Activated CD4-positive, alpha-beta T cell treated with anti-CD3 and anti-CD28 coated beads, Interleukin-2, amount 10 ng/mL, durations not matched to agents 24 days and 14 days (primary cell): ENCODE measurements at places on chromosomes 16 and 17. TPM values are rescaled to one million over a fixed set of nuclear protein-coding genes. Genes with fewer than 3 reads are reported as not detected.

GRCh38 chr16:52800432-52800831 is 252.3 kb downstream of the CHD9NB start:
- no peaks in the 10 kb centered on the region for H3K36me3 ChIP-seq
- no peak overlapping the region for H3K27ac ChIP-seq
- no peaks in the 10 kb centered on the region for H3K27me3 ChIP-seq
- H3K4me1 ChIP-seq: no peaks in the 10 kb centered on the region

DNA sequence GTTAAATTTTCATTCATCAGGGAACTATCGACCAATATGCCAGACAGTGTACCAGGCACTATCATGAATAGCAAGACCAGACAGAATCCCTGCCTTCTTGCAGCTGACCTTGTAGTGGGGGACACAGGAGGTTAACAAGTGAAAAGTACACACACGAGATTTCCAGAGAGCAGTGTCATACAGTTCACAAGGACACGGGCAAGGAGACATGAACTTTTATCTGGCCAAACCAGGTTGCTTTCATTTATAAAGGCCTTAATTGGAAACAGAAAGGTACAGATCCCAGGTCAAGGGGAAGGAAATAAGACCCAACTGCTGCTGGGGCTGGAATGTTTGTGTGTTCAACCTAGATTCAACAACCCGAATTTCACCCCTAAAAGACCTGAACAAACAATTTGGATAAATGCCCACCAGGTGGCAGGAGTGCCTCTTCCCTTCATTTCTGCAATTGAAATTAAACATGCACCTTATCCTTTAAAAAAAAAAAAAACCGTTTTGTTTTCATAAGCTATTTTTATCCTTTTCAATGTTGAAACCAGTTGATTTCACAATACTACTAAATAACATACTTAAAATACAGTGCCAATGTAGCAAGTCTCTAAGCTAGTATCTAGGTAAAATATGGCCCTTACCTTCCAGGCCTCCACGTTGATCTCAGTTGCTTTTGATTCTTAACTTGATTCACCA is 65.9 kb downstream of the EMP2 start:
- peaks cover 5% of the 10 kb centered on the region for H3K27me3 ChIP-seq
- H3K4me3 ChIP-seq: no peak overlapping the region
- peak; percentile 83 for DNase-seq
- no peak overlapping the region for H3K27ac ChIP-seq
- peaks cover 11% of the 10 kb centered on the region for H3K4me1 ChIP-seq

DNA sequence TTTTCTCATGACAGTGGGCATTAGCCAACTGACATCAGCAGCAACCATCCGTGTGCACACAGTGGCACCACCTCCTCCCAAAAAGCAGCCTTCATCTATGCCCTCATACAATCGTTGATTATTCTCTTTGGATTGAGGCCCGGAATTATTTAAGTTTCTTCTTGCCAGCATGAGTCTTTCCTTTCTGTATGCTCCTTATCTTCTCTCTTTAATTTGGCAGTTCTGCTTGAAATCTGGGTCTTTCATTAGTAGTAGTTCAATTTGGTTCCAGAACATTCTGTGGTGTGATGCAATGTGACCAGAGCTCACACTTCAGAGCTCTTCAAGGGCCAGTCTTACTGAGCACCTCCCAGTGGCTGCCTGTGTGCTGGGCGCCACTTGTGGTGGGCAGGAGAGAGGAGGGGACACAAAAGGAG is 52.2 kb upstream of the STH start:
- H3K4me1 ChIP-seq: peaks cover 7% of the 10 kb centered on the region
- no peak overlapping the region for H3K4me3 ChIP-seq
- H3K27ac ChIP-seq: no peak overlapping the region

DNA sequence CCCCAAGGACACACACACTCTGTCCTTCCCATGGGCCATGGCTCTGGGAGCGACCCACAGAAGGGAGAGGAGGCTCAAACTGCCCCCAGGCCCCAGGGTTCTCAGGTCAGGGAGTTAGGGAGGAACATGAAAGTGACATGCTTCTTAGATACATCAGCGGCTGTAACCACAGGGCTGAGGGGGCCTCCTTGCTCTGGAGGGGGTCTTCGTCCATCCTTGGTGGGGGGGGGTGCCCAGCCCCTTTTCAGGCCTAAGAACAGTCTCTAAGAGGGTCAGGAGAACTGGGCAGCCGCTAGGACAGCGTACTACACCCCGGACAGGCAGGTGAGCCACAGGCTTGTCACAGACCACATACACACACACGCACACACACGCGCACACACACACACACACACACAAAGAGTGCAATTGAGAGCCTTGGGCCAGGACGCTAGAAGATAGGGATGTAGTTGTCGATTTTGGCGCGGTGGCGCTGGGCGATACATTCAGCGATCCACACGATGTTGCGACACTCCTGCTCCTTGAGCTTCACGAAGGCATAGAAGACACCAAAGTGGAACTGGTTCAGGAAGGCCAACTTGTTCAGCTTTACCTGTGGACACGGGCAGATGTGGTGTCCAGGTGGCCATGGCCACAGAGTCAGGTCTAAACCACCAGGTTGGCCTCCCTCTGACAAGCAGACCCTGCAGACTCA is 7.3 kb downstream of the HSD11B2 start:
- H3K4me3 ChIP-seq: no peak overlapping the region
- H3K4me1 ChIP-seq: peaks cover 2% of the 10 kb centered on the region
- peaks cover 3% of the 10 kb centered on the region for H3K27me3 ChIP-seq
- no peak overlapping the region for H3K27ac ChIP-seq

DNA sequence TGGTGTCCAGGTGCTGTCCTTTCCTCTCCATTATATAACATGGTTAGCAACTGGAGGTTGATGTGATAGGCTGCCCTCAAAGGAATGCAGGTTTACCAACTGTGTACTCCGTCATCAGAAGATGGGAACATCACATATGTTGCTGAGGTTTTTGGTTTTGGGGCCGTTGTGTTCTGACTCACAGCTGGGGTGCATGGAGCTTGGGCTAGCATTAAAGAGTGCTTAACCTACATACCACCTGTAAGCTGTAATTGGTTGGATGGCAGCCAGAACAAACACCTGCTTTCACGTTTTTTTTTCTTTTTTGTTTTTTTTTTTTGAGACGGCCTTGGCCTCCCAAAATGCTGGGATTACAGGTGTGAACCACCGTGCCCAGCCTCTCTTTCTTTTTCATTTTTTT is 20.9 kb downstream of the TMEM11 start:
- no peaks in the 10 kb centered on the region for H3K4me1 ChIP-seq
- H3K36me3 ChIP-seq: peaks cover 29% of the 10 kb centered on the region
- H3K4me3 ChIP-seq: no peak overlapping the region

DNA sequence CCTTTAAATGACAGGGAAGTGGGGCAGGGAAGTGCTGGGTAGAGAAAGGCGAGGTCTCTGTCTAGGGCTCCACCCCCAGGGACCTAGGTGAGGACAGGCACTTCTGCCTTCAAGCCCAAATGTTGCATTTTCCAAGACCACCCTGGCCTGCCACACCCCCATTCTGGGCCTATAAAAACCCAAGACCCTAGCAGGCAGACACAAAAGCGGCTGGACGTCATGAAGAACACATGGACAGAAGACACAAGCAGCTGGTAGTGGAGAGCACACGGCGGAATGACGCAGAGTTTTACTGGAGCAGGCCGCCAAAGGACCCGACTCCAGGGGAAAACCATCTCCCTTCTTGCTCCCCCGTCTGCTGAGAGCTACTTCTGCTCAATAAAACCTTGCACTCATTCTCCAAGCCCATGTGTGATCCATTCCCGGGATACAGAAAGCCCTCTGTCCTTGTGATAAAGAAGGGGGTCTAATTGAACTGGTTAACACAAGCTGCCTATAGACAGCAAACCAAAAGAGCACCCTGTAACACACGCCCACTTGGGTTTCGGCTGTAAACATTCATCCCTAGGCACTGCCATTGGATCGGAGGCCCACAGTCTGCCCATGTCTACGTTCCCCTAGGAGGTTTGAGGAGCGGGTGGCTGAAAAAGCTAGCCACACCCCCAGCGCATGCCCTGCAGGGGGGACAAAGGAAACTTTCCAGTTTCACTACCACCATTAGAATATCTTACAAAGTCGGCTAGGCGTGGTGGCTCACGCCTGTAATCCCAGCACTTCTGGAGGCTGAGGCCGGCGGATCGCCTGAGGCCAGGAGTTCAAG is 622.2 kb upstream of the SALL1 start:
- peaks cover 3% of the 10 kb centered on the region for H3K4me1 ChIP-seq
- DNase-seq: no peak
- no peaks in the 10 kb centered on the region for H3K27me3 ChIP-seq
- no peak overlapping the region for H3K4me3 ChIP-seq

DNA sequence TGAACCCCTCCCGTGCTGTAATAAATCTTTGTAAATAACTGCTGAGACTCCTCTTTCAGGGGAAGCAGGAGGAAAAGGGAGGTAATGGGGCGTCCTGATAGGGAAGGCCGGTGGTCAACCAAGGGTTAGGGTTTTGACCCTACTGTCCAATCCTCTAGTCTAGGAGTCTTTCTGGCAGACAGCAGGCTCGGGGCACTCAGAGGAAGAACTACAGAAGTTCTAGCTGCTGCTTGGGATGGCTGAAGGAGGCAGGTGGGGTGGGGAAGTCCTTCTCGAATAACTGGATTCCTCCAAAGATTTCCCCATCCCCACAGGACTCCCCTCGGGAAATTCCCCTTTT is 387 bp upstream of the STARD3 start:
- H3K4me1 ChIP-seq: peaks cover 37% of the 10 kb centered on the region
- peaks cover 3% of the 10 kb centered on the region for H3K36me3 ChIP-seq
- peak overlapping the region; percentile 90 for H3K4me3 ChIP-seq

DNA sequence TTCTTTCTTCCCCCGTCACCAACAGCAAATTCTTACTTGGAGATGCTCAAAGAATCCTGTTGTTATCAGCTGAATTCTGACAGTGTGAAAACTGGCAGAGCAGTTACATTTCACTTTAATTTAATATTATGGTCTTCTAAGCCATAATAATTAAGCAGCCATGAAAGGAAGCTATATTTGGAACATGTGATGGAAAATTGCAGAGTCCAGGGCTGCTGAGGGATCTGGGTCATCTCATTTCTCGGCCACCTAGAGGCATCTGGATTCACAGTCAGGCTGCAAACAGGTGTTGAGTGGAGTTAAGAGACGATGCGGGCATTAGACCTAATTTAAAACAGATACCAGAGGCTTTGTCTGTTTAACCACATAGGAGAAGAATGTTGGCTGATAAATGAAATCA is 38.4 kb downstream of the CHD9NB start:
- no peak overlapping the region for H3K27ac ChIP-seq
- no peak for DNase-seq
- no peaks in the 10 kb centered on the region for H3K36me3 ChIP-seq
- no peaks in the 10 kb centered on the region for H3K4me1 ChIP-seq
- no peak overlapping the region for H3K4me3 ChIP-seq
- H3K27me3 ChIP-seq: peaks cover 15% of the 10 kb centered on the region

- no peak overlapping the region for H3K4me3 ChIP-seq
- no peaks in the 10 kb centered on the region for H3K36me3 ChIP-seq
- peaks cover 14% of the 10 kb centered on the region for H3K4me1 ChIP-seq
- no peak overlapping the region for H3K27ac ChIP-seq
These were observed 7.2 kb downstream of the LPO start for GRCh38 chr17:58245428-58246103.

- no peaks in the 10 kb centered on the region for H3K36me3 ChIP-seq
- peak; percentile 74 for DNase-seq
- peaks cover 6% of the 10 kb centered on the region for H3K4me1 ChIP-seq
- peaks cover 42% of the 10 kb centered on the region for H3K27me3 ChIP-seq
These were observed 11.9 kb upstream of the COL1A1 start for GRCh38 chr17:50213026-50214022.

DNA sequence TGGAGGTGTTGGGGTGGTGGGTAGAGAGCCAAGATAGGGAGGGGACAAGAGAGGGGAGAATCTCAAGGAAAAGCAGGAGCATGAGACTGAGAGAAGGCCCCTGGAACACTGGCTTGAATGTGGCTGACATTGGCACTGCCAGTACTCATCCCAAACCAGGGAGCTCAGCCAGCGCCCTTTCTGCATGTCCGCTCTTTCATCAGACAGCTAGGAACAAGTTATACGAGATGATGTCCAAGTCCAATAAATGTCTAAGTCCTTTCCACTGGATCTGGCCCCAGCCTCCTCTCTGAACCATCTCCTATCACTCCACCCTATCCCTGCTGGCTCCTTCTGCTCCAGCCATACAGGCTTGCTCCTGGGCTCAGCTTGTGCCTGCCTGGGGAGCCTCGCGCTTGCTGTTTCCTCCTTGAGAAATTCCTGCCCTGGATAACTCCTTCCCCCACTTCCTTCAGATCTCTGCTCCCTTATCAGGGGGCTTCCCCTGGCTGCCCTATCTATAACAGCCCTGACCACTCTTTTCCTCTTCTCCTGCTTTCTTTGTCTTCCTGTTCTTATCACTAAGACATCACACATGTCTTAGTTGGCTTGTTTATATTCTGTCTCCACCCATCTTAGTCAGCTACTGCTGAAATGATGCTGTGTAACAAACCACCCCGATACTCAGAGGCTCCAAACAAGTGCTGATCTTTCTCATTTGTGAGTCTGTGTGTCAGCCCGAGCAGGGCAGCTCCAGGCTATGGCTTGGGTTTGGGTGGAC is 37.1 kb upstream of the MEOX1 start:
- H3K27ac ChIP-seq: no peak overlapping the region
- H3K4me3 ChIP-seq: no peak overlapping the region
- no peak for DNase-seq
- H3K4me1 ChIP-seq: peaks cover 8% of the 10 kb centered on the region
- no peaks in the 10 kb centered on the region for H3K36me3 ChIP-seq

DNA sequence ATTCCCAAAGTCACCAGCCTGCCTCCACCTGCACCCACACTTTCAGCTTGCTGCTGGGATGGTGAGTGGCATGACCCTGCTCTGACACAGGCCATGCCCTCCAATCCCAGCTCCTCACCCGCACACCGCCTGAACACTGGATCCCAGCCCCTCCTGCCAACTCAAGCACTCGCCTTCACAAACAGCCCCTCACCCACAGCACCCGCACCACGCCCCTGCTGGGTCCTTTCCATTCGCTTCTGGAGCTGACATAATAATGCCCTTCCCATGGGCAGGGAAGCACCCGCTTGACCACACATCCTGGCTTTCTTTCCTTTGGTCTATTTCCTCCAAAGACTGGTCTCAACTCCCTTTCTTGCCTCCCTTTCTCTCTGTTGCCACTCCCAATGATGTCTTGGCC is 57.6 kb downstream of the RAB11FIP4 start:
- no peak overlapping the region for H3K4me3 ChIP-seq
- H3K36me3 ChIP-seq: no peaks in the 10 kb centered on the region
- H3K27ac ChIP-seq: no peak overlapping the region

DNA sequence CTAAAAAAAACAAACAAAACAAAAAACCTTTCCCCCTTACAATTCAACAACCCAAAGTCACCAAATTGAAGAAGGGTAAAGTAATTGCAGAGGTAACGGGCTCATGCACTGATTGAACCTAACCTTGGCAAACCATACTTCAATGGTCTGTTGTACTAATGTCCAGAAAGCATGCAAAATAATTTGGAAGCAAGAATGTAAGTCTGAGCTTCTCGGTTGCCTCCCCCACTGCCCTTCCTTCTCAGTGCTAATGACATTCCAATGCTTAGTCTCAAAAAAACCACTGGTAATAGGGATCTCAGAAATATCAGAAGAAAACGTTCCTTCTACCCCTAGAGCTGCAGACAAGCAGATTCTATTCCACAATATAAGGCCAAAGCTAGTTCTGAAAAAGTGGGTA is 15.8 kb downstream of the KRABD2 start:
- H3K4me3 ChIP-seq: no peak overlapping the region
- no peak for DNase-seq
- H3K4me1 ChIP-seq: peaks cover 4% of the 10 kb centered on the region

Gene GLP2R
- total RNA-seq: not detected in 2 replicates

Gene BEAN1
- total RNA-seq: not detected in 2 replicates

Gene FOXF1
- total RNA-seq: not detected in 2 replicates

Gene PFN1
- total RNA-seq: 1,471 and 1,473 TPM in 2 replicates
